ENCODE measurements at places on chromosomes 13 and 19.

DNA sequence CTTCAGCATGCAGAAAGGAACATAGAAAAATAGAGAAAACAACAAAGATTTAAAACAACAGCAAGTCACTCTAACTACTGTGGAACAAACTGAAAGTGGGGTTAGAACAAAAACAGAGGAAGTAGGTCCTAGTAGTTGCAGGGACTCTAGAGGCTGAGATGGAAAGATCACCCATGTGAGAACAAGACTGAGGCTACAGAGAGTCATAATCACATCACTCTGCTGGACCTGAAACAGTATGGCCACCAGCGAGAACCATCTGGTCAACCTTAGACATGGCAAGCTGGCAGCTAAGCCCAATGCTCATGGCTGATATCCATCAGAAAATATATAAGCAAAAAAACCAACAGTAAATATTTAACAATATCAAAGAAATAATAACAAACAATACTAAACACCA is 35.8 kb upstream of the ZNF724 start:
- DNase-seq: no peak

DNA sequence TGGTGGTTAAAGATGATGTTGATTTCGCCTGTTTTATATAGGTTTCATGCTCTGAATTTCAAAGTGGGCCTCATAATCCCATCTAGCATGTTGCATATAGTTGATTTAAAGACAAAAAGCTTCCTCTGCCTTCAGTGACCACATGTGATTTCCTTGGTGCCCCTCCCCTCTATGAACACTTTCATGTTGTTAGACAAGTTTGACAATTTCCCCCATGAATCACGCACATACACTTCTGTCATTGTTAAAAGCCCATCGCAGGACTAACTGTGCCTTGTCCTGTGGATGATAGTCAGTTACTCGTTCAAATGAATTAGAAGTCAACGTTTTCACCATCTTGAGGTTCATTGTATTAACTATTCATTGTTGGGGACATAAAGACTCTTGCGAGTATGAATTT is 6.7 kb downstream of the TNFSF11 start:
- no peak for DNase-seq

DNA sequence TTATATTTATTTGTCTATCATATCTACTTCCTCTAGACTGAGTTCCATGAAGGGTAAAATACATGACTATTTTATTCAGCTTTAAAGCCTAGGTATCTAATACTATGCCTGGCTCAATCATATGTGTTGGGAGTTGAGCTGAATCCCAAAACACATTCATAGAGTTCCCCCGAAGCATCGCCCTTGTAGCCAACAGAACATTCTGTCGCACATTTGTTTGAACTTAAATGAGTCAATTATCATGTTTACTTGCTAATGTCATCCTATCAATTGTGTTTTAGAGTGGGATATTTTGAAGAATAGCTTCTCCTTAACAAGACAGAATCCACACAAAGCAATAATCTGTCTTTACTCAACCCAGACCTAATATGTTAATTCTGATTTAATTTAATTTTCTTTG is 252.4 kb downstream of the HS6ST3 start:
- DNase-seq: no peak

- no peak for DNase-seq
Measured at GRCh38 chr13:43360892-43361610, 337.7 kb downstream of the DNAJC15 start.

GRCh38 chr19:6074709-6075403 is 35.4 kb downstream of the RFX2 start:
- no peak for DNase-seq

GRCh38 chr13:33318037-33318436 is 32.5 kb upstream of the STARD13 start:
- DNase-seq: no peak

- no peak for DNase-seq
Measured at GRCh38 chr19:17352608-17353280, 15.4 kb downstream of the GTPBP3 start.

DNA sequence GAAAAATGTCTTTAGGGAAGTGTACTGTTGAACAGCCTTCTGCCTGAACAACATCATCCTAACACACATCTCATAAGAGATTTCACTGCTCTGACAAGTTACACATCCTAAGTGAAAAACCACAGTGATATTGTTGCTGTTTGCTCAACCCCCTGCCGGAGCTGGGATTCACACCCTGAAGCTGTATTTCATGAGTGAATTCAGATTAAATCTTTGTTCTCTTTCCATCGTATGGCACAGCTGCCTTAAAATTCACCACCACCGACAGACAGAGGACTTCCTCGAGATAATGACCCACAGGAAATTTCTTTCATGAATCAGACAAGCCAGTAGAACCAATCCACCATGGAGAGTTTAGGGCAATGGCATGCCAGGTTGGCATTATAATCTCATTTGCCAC is 280.8 kb downstream of the DCT start:
- DNase-seq: no peak

GRCh38 chr13:44373601-44374347 is at the start of gene SERP2:
TSS of gene SERP2 (plus strand) at chr13:44373824. CDS start at chr13:44374026, 202 bp downstream.
- DNase-seq: no peak

DNA sequence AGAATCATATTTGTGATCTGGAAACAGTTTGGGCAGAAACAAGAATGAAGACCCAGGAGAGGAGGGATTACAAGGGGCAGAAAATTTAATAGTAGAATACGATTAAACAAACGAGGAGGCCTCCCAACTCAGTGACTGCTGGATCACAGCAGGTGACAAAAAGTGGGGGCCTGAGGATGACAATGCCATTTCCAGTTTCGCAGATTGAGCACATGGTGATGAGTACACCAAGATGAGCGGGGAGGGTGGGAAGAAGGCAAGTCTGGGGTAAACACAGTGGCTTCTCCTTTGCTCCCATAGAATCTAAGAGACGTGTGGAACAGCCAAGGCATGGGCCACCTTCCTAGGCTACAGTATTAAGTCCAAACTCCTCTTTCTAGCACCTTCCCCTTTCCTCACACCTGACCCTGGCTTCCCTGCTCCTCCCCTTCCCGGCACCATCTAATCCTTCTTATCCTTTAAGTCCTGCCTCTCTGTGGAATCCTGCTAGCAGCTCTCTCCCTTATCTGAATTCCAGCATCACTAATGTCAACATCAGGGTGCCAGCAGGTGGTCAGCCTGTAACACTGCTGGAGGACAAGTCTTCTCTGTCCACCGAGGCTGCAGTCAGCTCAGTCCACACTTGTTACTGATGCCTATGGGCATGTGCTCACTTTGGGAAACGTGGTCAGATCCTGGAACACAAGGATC is 13.5 kb downstream of the ATP7B start:
- no peak for DNase-seq

DNA sequence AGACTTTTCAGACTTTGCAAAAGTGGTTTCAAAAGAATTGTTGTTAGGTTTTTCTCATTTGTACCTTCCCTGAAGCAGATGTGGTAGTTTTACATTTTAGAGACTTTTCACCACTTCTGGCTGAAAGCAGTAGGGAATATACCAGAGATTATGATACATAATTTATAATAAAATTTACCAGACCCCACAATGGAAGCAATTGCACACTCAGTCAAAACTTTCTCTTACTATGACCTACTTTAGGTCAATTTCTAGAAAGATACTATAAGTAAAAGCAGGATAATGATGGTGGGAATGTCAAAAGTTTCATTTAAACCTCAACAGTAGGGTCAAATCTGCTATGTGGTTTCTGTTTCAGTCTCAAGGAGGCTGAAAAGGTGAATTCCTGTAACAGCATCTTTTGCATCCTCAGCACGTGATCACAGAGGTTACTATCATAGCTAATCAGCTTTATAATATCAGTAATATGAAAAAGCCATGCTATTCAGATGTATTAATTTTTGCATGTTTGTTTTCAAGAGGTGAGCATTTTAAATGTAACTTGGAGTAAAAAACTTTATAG is 26.9 kb downstream of the PCCA start:
- DNase-seq: no peak

DNA sequence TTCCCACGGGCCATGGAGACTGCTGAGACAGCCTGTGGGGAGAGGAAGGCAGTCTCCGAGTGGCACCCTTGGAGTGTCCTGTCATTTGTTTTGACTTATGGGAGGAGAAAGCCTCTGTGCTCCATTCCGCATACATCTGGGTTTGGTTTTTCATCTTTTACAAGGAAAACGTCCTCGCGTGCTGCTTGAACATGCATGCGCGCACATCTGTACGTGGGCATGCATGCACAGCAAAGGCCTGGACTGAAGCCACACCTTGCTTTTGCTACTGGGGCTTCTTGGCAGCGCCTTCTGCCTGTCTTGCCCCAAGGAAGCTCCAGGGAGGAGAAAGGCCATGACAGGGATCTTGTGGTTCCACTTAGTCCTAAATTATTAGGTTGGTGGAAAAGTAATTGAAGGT is 44.0 kb downstream of the SUGP2 start:
- no peak for DNase-seq

All from thoracic aorta (tissue), 2 donors.